Inflammatory macrophage treated with lipopolysaccharide for 4 hours (primary cell): ENCODE measurements at places on chromosomes 7 and 10.

DNA sequence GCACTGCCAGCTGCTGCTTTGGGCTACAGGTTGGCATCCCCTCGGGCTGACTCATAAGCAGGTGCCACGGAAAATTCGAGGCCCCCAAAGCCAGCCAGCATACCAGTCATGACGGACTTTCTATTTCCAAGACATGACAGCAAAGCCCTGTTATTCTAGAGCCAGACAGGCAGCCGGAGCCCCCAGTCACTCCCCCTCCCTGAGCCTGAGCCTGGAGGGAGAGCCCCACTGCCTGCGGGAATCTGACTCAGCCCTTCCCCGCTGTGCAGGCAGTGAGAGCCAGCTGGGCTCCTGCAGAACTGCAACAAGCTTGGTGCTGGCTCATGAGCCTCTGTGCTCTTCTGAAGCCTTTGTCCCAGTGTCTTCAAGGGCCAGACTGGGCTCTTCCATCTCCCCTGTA is 15.8 kb downstream of the BTBD16 start:
- no peak for DNase-seq

DNA sequence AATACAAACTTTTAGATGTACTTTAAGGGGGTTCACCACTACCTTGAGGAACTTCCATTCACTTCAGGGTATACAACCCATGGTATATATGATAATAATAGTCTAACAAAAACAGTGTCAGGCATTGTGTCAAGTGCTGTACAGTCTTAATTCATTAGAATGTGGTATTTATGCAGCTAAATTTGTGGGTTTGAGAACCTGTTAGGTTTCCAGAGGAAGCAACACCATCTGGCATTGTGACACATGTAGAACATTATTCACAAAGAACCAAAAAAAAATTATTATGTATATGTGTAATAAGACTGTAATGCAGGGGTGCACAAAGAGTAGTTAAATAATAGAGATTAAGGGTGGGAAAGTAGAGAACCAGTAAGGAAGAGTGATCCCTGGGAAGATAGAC is 26.3 kb downstream of the TMEM60 start:
- DNase-seq: no peak

DNA sequence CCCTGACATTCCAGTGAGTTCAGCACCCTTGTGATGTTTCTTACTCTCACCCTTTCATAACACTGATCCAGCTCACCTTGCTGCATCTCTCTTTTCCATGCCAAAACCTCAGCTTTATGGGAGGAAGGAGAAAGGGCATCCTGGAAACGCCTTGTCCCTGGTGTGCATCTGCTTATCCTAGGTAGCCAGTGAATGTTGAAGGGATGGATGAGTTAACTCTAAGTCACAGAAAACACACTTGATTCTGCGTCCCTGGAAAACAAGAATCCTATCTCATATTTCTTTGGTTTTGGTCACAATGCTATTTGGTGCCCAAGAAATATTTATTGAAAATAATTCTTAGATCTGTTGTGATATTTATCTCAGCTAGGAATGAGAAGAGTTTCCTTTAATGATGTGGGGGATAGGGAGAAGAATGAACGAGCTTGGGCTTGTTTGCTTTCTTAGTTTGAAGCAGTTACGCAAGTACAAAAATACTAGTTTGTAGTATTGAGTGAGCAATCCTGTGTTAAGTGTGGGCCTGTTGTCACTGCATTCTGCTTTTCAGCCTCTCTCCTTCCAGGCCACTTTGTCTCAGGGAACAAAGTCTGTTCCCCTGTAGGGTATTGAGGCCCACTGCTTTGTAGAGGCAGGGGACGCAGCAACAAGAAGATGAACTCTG is 126.5 kb downstream of the ARID5B start:
- no peak for DNase-seq

- DNase-seq: no peak
Observed at GRCh38 chr7:157466867-157467261, 130.1 kb downstream of the DNAJB6 start.

- DNase-seq: no peak
Observed at GRCh38 chr10:13416760-13417159, 68.7 kb upstream of the SEPHS1 start.
